ENCODE measurements at places on chromosomes 16 and 17.
A peak's percentile ranks its signal among the peaks of the same experiment; 100 is the strongest.

DNA sequence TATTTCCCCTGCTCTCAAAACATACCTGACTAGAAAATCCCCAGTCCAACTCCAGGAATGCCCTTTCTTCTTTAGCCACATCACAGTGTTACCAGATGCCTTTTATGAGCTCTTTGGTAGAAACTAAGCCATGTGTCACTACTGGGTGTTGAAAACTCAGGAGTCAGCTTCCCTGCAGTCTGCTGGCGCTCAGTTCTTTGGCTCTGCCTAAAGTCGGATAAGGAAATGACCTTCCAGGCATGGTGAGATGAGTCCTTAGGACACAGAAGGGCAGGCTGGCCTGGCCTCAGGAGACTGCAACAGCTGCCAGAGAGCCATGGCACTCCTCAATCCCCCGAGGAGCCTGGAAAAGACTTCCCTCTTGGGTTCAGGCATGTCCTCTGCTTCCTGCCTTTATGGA, 89.1 kb downstream of the CDH13 start:
- DNase-seq: no peak

DNA sequence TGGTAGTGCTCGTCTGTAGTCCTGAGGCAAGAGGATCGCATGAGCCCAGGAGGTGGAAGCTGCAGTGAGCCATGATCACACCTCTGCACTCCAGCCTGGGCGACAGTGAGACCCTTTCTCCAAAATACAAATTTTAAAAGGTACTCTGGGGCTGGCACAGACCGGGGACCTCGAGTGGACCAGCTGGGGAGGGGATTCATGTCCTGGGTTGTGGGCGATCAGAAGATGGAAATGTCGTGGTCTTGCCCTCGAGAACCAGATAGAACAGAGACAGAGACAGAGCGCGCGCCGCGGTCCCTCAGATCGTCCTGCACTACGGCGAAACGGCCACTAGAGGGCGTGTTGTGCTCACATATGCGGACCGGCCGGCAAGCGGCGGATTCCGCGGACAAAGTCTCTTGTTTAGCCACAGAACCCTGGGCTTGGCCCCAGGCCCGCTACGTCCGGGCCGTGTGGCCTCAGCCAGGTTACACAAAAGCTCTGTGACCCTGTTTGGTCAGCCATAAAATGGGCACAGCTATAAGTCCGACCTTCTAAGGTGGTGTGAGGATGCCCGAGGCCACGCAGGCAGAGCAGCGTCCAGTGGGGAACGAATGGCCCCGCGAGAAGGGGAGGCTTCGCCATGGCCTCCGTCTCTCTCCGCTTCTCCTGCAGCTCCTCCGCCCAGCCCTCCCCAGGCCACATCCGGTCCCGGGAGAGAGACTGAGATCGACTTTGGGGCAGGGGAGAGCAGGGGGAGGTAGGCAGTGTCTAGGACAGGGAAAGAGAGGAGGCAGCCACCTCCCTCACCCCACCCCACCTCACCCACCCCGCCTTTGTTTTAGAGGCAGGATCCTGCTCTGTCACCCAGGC, 14.6 kb upstream of the SBK1 start:
- DNase-seq: peak; percentile 49

- DNase-seq: no peak
Measured at GRCh38 chr17:43003542-43004172, 2.9 kb upstream of the IFI35 start.

DNA sequence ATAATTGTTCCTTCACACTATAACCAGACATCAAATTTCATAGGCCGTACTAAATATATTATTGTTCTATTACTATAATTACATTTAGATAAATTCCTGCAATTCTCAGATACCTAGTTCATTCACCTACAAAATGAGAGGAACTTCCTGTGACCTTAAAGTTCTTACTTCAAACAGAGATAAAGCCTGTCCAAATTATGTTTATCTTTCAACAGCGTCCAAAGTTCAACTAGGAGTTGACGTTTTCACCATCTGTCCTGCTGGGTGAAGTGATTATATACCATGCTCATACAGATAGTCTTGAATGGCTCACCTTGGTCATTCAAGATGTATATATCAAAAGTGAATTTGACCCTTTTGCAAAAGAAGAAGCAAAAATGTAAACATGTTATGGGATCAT, 440.6 kb downstream of the CDH8 start:
- no peak for DNase-seq

GRCh38 chr17:27579897-27580321, 51.1 kb upstream of the LGALS9 start:
- DNase-seq: no peak

DNA sequence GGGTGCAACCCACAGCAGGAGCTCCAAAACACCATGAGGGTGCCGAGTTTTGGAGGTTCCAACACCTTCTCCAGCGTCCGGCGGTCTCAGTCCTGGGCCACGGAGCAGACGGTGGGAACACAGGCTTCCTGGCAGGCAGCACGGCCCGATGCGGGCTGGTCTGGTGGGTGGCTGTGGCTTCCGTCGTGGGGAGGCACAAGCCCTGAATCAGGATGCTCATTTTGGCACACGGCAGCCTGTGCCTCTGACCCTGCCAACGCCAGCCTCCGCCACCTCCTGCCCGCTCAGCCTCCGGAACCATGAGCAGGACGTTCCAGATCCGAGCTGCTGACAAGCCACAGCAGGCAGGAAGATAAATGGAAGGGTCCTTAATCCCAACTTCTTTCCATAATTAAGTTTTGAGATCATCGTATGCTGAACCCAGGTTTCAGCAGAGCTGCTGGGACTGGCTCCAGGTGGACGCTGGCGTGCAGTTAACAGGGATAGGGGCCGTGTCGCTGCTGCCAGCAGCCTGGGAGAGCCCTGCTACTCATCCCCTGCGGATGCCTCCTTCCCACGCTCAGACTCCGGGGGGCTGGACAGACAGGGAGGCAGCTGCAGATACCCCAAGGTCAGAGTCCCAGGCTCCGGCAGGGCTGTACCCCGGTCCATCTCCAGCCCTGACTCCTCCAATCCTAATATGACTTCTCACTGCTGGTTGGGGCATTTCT, 136.6 kb downstream of the ENGASE start:
- no peak for DNase-seq

GRCh38 chr17:77327566-77328464, 187.0 kb downstream of the SEC14L1 start:
- DNase-seq: no peak

Measured in amniotic epithelial cell (primary cell).